ENCODE measurements at places on chromosomes 13 and 19.

DNA sequence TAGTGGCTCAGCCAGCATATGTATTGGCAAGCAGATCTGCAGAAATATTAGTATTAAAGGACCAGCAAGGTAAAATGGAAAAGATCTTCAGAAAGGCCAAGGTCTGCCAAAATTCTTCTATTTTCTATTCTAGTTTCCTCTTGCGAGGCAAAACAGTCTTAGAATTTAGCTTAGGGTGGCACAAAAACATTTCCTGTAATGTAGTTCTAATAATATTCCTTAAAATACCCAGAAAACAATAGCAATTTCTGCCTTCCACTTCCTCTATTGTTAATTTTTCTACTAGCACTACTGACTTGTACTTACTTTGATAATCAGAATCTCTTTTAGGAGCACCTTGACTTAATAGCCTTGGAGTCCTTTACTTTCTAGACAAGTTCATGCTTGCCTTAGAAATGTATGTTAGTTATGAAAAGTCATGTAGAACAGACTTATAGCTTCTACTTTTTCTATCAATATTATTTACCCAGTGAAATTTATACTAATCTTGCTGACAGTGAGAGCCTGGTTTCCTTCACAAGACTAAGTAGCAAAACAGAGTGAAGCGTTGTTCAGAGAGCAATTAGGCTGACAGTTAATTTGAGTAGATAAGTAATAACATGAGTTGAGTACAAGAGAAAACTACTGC is 23.9 kb upstream of the LPAR6 start:
- no peak for DNase-seq

GRCh38 chr13:77351315-77351714 is 24.4 kb upstream of the MYCBP2 start:
- DNase-seq = no peak

DNA sequence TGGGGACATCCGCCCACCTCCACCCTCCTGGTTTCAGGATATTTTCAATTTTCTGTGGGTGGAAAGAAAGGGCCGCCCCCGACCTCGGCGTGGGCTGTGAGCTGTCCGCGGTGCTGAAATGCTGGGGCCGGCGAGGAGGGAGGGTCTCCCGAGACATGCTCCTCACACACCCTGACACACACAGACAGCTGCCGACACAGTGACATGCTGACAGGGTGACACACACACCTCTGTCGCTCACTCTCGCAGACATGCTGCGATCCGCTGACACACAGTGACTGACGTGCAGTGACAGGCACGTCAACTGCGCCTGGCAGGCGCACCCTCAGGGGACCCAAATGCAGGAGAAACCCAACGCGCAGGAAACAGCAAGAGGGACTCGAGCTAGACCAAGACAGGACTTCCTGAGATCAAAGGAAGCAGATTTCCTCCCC is 25.1 kb upstream of the MEIS3 start:
- DNase-seq = no peak

DNA sequence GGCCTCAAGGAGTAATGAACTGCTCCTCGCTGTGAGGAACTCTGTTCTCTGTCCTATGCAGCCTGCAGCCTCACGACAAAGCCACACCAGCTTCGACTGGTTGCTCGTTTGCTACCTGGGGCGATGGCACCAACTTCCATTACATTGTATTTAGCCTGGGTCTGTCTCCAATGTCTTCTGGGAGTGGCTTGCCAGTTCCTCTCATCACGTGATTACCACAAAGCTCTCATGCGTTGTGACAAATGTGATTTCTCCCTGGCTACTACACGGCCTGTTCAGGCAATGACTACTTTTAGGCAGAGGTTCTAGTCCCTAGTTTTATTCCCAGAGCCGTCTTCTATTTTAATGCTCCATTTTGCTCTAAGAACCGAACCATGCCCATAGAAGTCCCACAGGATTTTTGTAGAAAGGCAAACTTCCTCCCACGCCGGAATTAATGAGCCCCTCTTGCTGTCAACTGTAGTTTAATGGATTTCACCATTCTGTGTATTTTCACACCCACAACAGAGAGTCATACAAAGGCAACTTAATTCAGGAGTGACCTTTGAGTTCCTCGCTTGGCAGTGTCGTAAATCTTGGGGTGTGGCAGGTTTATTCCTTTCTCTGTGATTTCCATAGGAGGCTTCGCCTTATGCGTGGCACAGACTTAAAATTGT is 351.9 kb downstream of the EFNB2 start:
- DNase-seq = no peak

- no peak for DNase-seq
These were observed 24.3 kb downstream of the ANKRD10 start for GRCh38 chr13:110890279-110891165.

GRCh38 chr13:79833991-79834390 is 353.0 kb downstream of the NDFIP2 start:
- DNase-seq = no peak

- no peak for DNase-seq
These were observed 406.8 kb upstream of the HTR2A start for GRCh38 chr13:47303626-47304025.

DNA sequence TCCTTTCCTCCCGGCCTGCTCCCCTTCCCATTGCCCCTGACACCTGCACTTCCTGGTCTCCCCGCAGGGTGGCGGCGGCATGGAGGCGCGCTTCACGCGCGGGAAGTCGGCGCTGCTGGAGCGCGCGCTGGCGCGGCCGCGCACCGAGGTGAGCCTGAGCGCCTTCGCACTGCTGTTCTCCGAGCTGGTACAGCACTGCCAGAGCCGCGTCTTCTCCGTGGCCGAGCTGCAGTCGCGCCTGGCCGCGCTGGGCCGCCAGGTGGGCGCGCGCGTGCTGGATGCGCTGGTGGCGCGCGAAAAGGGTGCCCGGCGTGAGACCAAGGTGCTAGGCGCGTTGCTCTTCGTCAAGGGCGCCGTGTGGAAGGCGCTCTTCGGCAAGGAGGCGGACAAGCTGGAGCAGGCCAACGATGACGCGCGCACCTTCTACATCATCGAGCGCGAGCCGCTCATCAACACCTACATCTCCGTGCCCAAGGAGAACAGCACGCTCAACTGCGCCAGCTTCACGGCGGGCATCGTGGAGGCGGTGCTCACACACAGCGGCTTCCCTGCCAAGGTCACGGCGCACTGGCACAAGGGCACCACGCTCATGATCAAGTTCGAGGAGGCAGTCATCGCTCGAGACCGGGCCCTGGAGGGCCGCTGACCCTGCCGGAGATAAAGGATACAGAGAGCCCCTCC is 1.7 kb downstream of the TRAPPC5 start:
- DNase-seq = no peak

DNA sequence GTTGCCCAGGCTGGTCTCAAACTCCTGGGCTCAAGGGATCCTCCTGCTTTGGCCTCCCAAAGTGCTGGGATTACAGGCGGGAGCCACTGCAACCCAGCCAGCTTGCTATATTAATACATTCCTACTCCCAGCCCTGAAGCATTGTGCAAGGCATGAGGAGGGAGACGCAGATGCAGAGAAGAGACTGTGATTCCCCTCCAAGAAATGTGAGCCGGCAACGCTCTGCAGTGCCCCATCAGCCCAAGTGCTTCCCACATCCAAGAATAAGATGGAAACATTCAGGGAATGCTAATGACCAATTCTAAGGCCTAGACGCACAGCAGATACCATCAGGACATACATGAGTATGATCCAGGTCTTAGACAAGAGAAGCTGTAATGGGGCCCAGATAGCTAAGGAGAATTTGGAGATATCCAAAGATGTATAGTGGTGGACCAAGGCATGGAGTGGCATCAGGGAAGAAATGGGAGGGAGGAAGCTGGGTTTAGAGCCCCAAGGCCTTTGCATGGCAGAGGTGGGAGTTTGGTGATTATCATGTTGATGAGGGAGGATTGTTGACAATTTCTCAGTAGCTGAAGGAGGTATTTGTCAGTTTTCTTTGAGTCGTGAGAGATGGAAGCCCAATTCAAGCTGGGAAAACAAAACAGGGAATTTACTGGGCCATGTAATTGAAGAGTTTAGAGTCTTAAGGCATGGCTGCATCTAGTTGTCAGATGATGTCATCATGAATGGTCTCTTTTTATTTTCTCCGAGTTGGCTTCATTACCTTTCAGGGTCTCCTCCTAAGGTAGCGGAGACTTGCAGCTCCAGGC is 2.9 kb downstream of the PPM1N start:
- no peak for DNase-seq

GRCh38 chr19:4556597-4557127 is 2.8 kb downstream of the SEMA6B start:
- no peak for DNase-seq

- DNase-seq = no peak
These were observed 6.9 kb downstream of the ZNF221 start for GRCh38 chr19:43957891-43958290.

All from stimulated activated CD4-positive, alpha-beta T cell treated with anti-CD3 and anti-CD28 coated beads, Interleukin-1b, Interleukin-23, amount 100 ng/mL, for 24 hours (primary cell).